Activated naive CD8-positive, alpha-beta T cell treated with anti-CD3 and anti-CD28 coated beads for 36 hours (primary cell): ENCODE measurements at places on chromosomes 6 and 20. TPM values are rescaled to one million over a fixed set of nuclear protein-coding genes. Genes with fewer than 3 reads are reported as not detected.

The LRRC73 gene
- total RNA-seq = 0.10 TPM

The MEP1A gene
- not detected for total RNA-seq

The RAMACL gene
- total RNA-seq = 0.22 TPM

DNA sequence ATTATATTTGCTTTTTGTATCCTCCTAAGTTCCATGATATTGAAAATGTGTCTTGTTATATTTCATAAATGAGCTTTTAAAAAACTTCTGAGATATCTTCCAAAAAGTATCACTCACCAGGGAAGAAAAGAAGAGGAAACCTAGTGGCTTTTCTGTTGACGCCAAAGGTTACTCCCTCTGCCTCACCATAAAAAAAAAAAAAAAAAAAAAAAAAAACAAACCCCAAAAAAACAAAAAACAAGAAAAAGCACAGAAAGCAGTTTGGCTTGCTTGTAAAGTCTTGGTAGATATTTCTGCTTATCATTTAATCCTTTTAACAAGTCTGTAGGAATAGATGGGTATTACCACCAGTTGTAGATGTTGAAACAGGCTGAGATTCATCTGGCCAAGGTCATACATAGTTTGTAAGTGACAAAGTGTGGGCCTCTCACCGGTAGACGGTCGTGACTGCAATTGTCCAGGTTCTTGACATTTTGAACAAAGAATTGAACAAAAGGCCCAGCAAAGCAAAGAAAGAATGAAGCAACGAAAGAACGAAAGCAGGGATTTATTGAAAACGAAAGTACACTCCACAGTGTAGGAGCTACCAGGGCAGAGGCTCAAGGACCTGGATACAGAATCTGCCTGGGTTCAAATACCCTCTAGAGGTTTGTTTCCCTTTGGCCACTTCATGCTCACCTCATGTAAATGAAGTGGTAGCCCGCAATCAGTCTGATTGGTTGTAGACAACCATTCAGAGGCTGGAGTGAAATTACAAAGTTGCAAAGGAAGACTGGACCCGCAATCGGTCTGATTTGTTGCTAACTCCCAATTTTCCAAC lies 11.6 kb upstream of the ELOVL5 start:
- DNase-seq = no peak

- DNase-seq = no peak
These were observed 461.0 kb upstream of the JARID2 start for GRCh38 chr6:14784596-14785492.

DNA sequence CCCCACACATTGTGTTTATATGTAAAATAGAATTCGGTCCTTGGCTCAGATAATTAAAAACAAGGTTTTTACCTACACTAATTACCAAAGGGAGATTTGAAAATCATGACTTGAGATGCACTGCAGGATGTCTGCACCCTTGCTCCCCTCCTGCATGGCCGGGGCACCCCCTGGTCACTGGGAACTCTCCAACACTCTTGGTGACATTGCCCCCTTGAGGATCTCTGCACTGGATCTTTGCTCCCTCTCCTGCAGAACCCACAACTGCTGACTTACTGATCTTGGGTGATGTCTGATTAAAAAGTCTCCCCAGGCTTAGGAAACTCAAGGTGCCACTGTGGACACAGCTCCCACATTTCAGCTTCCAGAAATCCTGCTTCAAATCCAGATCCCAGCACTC lies 17.1 kb upstream of the CSNK2A1 start:
- no peak for DNase-seq
